ENCODE measurements at places on chromosomes 4 and X. TPM values are rescaled to one million over a fixed set of nuclear protein-coding genes. Genes with fewer than 3 reads are reported as not detected.

- DNase-seq: no peak
Measured at GRCh38 chr4:176671532-176671931, 121.2 kb downstream of the VEGFC start.

DNA sequence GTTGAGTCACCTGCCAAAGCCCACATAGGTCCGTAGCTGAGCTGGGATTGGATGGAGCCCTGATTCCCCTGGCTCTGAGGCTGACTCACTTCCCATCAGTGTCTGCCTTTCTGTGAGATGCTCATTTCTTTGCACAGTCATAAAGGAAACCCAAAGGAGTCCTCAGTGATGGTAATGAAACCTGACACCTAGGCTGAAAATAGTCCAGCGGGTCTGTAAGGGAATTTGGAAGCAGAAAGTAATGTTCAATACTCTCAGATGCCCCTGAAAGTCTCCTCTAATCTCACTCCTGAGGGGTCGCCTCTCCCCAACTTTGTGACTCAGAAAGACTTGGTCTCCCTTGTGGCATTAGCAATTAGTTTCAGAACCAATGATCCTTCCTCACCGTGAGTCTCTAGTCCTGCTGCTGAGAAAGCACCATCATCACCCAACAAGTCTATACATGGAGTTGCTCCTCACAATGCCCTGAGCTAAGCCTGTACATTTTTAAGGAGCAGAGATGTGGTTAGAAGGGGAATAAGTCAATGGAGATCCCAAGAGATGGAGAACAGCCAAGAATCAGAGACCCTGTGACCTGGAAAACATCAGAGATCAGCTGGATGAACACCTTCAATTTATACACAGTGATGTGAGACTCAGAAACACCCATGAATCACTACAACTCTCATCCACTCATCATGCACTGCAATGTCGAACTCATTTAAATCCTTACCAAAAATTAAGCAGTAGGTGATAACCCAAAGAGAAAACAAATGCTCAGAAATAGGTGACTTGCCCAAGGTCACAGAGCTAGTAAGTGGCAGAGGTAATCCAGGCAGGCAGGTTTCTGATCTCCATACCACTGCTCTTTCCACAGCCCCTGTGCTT is 219.0 kb upstream of the CPEB2 start:
- no peak for DNase-seq

- no peak for DNase-seq
Measured at GRCh38 chrX:136259543-136259942, 8.3 kb upstream of the MAP7D3 start.

- peak; percentile 15 for DNase-seq
Measured at GRCh38 chr4:75845992-75846391, 56.3 kb downstream of the PPEF2 start.

DNA sequence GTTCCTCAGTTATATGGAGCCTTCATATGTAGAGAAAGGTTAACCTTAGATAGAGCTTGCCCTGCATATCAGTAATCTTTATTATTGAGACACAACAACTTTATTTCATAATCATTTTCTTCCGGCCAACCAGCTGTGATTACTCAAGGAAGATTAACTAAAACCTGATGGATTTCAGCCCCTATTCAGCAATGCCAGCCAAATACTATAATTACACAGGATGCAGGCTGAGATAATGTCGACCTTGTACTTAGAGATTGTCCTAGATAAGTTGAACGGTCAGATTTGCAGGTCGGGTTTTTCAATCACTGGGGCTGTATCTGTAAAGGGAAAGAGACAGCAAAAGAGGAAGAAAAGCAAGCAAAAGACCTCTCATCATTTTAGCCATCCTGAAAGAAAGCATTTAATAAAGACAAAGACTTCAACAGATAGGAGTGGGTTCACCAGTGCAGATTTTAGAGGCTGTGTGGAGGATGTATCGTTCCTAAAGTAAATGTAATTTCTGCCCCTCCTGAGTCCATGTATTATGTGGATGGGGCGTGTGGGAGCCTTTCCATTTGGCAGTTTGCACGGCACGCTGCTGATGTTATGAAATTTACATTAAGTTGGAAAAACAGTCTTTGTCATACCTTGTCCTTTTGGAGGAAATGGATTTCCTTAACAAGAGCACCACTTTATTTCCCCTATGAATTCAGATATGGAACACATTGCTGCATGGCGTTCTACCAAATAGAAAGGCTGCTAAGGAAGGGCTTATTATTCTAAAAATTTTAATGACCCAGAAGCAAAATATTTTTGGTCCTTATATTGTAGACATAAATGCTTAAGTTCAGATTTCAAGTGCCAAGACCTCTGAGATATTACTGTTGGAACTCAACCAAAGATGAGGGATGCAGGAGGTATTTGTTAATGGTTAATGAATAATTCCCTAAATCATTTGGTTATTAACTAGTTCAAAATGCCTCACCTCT is 496.7 kb downstream of the SPRY1 start:
- DNase-seq: no peak

DNA sequence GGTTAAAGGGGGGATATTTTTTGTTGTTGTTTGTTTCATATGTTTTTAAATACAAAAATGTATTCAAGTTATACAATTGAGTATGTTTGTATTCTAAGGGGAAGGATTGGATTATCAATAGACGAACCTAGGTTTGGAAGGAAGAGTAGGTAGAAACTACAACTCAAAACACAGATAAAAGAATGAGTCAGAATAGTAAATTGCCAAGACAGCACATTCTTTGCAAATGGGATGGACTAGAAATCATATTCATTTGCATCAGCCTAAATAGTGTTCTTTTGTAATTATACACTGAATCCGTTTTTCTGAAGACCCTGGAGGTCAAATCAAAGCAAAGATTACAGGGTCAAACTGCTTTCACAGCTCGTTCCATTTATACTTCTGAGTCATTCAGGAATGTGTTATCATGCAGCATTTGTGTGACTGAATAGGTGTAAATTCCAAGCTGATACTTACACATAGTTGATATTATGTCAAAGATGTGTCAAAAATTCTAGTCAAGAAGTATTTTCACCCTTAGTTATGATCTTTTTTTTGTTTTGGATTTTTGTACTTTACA is 273.3 kb upstream of the FAT4 start:
- no peak for DNase-seq

GRCh38 chr4:6278801-6279197 is 9.1 kb downstream of the WFS1 start:
- DNase-seq: no peak

DNA sequence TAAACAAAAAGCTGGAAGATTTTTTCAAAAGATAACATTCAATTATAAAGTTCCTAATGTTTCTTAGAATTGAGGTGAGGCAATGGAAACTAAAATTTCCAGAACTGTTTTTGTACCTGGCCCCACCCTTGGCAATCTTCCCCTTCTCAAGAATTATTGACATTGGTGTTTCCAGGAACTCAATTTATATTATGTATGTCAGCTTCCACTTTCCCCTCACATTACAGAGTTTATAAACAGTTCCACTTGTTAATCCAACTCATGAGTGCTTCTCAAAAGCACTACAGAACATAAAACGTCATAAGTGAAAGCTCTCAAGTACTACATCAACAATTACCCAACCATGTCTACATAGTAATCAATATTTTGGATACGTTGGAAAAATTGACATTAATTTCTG is 107.4 kb downstream of the FAM13A start:
- DNase-seq: no peak

DNA sequence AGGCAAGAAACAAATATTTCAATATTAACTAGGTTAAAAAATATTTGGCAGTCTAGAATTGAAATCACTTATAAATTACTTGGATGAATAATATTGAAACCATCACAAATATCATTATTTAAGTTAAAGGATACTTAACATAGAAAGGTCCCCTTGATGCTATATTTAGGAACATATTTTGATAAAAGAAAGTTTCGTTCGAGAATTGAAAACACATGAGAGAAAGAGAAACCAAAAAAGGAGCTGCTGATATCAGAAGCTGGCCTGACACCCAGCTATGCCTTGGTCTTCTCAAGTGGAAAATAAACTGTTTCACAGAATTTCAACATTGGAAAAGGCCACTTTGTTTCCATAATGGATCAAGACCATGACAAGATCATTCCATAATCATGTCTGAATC is 762.4 kb downstream of the DMD start:
- no peak for DNase-seq

GRCh38 chr4:183932576-183932975 is 27.5 kb downstream of the STOX2 start:
- no peak for DNase-seq

- DNase-seq: no peak
Measured at GRCh38 chr4:1233641-1234308, 15.2 kb downstream of the CTBP1 start.

- DNase-seq: no peak
Measured at GRCh38 chr4:17366496-17366895, 145.4 kb downstream of the QDPR start.

- no peak for DNase-seq
Measured at GRCh38 chr4:38482696-38483095, 181.3 kb upstream of the KLF3 start.

DNA sequence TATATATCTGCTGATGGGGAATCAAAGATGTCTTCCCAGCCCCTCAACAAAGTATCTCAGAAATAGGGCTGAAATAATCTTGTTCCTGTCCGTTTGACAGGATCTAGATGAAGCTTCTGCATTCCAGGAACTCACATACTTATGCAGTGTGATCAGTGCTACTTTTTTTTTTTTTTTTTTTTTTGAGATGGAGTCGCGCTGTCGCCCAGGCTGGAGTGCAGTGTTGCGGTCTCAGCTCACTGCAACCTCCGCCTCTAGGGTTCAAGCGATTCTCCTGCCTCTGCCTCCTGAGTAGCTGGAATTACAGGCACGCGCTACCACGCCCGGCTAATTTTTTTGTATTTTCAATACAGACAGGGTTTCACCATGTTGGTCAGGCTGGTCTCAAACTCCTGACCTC is 36.4 kb downstream of the DHX15 start:
- no peak for DNase-seq

GRCh38 chrX:45823536-45823935 is 622.9 kb upstream of the DIPK2B start:
- no peak for DNase-seq

DNA sequence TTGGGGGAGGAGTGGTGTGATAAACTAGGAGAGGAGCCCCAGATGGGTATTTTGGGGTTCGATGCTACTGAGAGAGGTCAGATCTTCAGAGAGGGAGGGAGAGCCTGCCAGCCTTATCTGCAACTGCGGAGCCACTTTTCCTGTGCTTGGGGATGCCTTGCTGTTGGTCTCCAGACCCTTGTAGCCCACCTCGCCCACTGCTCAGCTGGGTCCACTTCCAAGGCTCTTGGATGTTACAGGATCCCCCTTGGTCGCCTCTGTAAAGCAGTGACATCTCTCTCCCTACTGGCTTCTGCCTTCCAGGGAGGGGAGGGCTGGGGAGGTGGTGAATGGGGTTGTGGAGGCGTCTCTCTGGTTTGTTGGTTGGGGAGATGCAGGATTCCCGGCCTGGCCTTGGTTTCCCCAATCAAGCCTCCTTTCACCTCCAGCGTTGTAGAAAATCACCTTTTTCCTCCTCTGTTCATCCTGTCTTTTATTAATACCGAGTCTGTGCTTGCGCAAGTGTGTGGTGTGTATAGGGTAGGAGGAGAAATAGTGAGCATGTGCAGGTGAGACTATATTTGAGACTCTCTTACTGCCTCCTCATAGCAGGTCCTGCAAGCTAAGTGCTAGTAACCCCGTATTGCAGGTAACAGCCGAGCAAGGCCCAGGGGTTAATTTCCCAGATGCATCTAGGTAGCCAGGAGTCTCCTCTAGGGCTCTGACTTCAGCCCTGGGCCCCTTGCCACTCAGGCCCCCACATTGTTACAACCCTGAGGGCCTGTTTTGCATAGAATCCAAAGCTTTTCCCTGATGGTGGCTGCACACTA is 337.4 kb downstream of the ARHGAP10 start:
- DNase-seq: no peak

DNA sequence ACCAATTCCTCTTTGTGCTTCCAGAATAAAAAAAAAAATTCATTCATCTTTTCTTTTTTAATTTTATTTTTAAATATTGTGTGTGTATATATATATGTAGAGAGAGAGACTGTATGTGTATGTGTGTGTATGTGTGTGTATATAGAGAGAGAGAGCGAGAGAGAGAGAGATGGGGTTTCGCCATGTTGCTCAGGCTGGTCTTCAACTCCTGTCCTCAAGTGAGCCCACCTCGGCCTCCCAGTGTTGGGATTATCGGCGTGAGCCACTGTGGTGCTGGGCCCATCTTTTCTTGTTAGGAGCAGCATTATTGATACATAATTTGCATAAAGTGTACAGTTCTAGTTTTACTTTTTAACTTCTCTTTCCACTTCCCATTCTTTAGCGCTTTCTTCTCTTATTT is 33.6 kb downstream of the KDM6A start:
- no peak for DNase-seq

- DNase-seq: no peak
Measured at GRCh38 chr4:128378668-128379067, 91.1 kb upstream of the PGRMC2 start.

- peak; percentile 16 for DNase-seq
Measured at GRCh38 chr4:498328-498904, 540 bp downstream of the ZNF721 start.

DNA sequence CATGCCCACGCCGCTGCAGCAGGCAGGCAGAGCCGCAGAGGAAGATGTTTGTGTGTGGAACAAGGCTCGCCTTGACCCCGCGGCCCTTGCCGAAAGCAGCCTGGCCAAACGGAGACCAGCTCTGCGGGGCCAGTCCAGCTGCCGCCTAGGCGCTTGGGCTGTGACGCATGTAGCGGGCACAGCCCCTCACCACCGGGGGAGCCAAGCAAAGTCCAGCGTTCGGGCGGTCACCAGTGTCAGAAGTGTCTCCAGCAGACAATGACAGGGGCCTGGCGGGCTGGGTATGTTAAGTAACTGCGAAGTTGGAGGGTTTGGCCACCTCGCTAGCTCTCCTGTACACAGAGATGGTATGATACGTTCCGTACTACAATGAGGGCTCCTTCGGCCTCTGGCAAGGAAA is 1.3 kb downstream of the AMER1 start:
- no peak for DNase-seq

DNA sequence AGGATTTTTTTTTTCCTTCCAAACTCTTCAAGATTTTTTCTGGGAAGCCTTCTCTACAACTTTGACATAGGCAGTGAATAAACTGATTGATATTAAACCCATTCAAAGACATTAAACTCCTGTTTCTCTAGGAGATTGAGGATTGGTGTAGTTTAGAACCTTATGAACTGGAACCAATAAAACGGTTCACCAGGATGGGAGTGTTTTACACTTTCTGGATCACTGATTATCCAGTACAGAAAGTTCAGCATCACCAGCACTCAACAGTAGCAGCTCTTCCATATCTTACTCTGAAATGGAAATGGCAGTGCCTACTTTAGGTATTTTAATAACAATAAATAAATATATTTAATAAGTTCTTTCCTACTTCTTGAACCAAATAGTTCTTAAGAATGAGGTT is 76.7 kb downstream of the BMPR1B start:
- no peak for DNase-seq

The FAM47A gene
- not detected for polyA plus RNA-seq

The CXCL11 gene
- polyA plus RNA-seq: not detected

The FGB gene
- polyA plus RNA-seq: 13.8 TPM

The TDO2 gene
- 2.0 TPM for polyA plus RNA-seq

The REELD1 gene
- polyA plus RNA-seq: not detected

The PLRG1 gene
- 52.0 TPM for polyA plus RNA-seq

The KIF4A gene
- 26.5 TPM for polyA plus RNA-seq

The MANBA gene
- 8.3 TPM for polyA plus RNA-seq

The USP17L13 gene
- polyA plus RNA-seq: not detected

The TCP11X2 gene
- not detected for polyA plus RNA-seq

The HPRT1 gene
- 108 TPM for polyA plus RNA-seq

The DIPK2B gene
- not detected for polyA plus RNA-seq

The CNGA1 gene
- polyA plus RNA-seq: not detected

Measured in A549 (cell line).